Activated naive CD4-positive, alpha-beta T cell treated with anti-CD3 and anti-CD28 coated beads, Interleukin-2, amount 50 U/mL, for 16 hours (primary cell): ENCODE measurements at places on chromosomes 11 and 22.

DNA sequence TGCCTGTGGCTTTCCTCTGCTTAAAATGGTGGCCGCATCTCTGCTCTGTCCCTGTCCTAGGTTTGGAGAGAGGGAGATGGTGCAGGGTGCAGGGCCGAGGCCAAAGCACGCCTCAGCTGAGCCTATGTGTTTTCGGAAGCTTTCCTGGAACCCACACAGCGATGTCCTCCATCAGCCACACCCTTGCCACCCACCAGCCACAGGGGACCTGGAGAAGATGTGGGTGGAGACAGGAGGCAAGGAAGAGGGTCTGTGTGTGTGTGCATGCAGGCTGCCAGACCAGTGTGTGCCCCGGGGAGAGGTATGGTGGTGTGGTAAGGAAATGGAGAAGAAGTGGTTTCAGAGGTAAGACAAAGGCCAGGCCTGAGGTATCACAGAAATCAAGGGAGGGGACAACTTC is 155.7 kb downstream of the TBC1D22A start:
- no peak for DNase-seq

DNA sequence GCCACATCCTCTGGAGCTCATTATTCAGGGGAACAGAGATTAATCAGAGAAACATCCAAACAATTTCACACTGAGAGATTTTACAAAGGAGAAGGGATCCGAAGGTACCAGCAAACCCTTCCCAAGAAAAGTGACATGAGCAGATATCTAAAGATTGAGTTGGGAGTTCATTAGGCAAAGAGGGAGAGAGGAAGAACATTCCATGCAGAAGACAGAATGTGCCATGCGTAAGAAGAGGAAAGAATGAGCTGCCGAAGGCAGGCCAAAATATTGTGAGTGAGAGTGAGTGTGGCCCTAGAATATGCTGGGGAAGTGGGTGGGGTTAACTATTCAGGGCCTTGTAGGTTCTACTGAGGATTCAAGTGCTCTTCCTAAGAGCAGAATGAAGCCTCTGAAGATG is 50.0 kb upstream of the LYVE1 start:
- DNase-seq, result no peak

DNA sequence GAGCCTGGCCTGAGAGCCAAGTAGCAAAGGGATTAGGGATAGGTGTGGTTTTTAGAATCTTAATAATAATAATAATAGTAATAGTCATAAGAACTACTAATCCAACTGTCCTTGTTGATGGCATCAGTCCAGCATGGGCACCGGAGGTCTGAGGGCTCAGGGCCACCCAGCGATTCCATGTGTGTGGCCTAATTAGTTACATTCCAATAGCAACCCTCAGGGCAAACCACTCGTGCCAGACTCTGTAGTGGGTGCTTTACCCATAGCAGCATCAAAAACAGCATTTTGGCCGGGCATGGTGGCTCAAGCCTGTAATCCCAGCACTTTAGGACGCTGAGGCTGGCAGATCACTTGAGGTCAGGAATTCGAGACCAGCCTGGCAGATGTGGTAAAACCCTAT is 19.0 kb upstream of the MYH9 start:
- no peak for DNase-seq

GRCh38 chr11:104169091-104169490 is 5.1 kb upstream of the PDGFD start:
- DNase-seq, result no peak

DNA sequence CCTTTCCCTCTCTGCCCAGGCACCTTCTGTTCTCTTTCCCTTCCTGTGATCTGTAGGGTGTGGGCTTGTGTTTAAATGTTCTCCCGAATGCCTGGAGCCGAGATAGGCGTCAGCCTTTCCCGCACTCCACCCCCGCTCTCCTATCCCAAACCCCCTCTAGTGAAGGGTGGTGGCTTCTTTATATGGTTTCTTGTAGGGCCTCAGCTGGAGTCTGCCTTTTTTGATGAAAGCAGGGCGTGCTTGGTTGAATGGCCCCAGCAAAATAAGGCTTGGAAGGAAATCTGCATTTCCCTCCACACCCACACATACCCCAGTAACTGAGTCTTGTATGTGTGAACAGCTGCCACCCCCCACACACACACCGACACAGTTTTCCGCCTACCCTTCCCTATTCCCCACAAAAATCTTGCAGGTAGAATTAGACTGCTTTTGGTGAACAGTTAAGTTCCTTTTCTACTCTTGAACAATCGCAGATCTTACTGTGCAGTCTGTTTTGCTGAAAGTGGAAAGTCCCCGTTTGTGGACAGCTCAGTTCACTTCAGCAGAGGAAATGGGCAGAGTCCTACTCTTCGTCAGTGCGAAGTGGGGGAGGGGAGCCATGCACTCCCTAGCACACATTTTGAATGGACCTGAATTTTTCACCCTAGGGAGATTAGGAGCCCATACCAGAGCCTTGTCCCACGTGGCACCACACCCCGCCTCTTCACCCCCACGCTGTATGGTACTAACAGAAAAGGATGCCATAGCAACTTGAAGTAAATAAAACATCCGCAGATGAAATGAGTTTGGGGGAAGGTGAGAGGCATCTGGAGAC is 25.5 kb upstream of the GRK2 start:
- peak; percentile 80 for DNase-seq

DNA sequence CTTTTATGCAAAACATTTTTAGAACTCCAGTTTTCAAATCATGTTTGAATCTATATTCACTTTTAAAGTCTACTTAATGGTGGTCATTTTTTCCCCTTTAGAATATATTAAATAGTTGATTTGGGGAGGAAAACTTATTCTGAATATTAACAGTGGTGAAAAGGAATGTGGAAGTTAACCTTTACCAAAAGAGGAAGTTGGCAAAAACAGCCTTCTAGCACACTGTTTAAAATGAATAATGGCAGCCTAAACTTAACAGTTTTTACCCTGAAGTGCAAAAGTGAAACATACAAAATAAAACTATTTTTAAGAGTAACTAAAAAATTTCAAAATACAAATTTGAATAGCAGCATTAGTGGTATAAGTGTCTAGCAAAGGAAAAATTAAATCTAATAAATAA is 86.4 kb downstream of the GRK3 start:
- no peak for DNase-seq

DNA sequence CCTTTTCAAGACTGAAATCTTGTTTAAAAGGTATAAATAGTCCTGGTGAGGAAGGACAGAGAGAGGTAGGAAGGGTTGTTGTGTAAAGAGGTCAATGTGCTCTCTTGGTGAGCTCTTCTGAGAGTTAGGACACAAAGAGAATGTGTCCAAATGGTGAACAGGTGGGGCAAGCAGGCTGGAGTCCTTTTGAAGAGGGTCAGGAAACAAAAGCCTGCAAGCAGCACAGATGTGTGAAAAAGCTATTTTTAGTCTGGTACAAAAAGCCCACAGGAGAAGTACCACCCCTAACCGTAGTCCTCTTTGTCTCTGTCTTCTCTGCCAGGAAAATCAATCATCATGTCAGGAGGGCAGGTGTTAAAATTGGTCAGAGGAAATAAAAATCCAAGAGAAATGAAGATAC is 54.4 kb upstream of the SYN3 start:
- no peak for DNase-seq

GRCh38 chr11:2701230-2701629 is 1.4 kb upstream of the KCNQ1OT1 start:
- peak; percentile 4 for DNase-seq

DNA sequence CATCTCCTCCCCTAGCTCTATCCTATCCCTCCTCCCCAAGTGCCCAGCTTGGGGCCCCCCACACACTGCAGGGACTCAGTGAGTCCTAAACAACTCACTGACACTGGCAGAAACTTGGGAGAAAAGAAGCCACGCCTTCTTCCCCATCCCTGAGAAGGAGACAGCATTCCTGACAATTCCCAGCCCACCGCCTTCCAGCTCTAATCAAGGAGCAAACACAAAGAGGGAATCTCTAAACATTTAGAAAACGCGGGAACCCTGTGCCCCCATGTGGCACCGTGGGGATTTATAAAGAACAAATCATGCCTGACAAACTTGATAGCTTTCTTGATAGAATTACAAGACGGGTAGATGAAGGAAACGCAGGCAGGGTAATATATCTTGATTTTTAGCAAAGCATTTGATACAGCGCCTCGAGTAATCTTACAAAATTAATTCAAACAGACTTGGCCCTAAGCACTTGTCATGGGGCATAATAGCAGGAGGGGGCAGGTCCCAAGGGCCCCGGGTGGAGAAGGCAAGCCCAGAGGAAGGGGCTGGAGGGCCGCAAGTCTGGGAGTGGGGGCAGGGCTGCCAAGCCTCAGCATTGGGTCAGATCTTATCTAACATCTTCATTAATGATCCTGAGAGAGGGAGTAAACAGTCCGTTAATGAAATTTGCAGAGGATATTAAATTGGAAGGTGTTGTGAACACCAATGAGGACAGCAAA is 4.5 kb downstream of the CHST1 start:
- DNase-seq, result no peak

- DNase-seq, result no peak
These were observed 40.6 kb upstream of the ARL14EP start for GRCh38 chr11:30282289-30282631.

DNA sequence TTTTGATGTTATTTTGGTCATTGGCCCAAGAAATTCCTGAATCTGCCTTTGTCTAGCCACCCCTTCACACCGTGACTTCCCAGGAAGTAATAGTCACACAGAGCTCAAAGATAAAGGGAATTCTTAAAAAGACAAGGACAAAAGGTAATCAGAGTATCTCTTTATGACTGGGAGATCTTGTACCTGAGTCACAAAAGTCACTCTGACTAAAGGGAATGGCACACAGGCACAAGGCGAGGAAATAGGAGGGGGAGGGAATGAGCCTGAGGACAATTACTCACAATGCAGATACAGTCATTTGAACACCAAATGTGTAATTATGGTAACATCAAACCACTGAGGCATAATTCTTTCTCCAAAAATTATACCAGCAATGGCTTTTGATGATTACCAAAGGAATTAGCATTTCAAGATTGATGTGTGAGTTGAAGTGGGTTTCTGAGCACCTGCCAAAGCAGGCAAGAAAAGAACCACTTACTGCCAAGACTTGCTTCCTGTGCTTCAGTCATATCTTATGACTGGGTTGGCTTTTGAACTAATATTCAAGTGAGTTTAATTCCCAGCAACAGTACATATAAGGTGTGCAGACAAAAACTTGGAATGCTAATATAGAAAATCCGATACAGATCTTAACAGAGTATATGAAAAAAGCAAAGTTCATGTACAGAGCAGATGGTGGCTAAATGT is 856.4 kb downstream of the LRRC4C start:
- DNase-seq, result no peak

DNA sequence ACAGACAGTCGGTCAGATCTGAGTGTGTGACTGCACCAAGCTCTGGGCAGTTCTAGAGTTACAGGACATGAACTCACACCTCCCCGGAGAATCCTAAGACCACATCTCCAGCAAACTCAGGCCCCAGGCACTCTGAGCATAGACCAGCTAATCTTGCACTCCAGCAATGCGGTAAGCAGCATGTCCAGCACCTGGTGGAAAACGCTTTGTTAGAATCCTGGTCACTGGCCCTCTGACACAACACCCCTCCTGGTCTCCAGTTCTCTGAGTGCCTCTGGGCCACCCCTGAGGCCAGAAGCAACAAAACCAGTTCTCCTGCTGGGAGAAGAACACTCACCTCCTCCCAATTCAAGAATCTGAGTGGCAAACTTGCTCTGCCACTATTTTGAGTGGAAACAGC is 82.7 kb upstream of the TMEM45B start:
- DNase-seq, result no peak

DNA sequence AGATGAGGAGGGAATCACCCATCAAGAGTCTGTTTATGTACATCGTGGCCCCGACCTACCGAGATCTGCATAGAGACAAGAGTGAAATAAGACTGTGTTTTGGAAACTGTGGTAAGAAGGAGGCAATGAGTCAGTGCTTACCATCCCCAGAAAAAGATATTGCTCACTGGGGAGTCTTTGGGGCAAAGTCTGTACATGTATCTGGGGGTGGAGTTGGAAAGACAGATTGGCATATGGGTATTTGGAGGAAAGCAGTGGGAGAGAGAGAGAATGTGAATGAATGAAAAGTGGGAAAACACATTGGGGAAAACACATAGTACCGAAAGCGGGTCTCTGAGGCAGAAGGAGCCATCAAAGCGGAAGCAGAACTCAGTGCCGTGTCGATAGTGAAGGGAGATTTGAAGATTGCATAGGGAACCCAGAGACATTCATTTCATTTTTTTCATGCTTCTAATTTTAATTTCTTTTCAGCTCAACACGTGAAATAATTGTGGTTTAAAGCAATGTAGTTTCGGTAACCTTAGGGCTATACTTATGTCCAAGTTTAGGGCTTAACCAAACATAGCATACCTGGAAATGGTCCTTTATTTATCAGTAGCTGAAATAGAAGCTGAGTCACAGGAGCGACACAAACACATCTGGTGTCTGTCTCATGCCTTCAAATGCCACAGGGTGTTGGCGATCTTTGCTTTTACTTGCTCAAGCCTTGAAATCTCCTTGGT is 98.6 kb upstream of the CD44 start:
- DNase-seq, result peak; percentile 67

DNA sequence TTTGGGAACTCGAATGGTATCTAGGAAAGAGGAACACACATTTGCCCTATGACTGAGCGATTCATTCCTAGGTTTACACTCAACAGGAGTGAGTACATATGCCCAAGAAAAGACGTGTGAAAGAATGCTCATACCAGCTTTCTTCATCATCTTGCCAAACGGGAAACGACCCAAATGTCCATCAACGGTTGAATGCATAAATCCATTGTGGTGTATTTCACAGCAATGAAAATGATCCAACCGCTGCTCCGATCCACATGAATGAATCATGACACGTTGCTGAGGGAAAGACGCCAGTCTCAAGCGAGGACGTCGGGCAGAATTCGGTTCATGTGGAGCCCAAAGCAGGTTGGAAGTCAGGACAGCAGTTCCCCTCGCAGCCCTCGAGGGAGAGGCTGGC is 71.5 kb downstream of the CYTH4 start:
- no peak for DNase-seq

DNA sequence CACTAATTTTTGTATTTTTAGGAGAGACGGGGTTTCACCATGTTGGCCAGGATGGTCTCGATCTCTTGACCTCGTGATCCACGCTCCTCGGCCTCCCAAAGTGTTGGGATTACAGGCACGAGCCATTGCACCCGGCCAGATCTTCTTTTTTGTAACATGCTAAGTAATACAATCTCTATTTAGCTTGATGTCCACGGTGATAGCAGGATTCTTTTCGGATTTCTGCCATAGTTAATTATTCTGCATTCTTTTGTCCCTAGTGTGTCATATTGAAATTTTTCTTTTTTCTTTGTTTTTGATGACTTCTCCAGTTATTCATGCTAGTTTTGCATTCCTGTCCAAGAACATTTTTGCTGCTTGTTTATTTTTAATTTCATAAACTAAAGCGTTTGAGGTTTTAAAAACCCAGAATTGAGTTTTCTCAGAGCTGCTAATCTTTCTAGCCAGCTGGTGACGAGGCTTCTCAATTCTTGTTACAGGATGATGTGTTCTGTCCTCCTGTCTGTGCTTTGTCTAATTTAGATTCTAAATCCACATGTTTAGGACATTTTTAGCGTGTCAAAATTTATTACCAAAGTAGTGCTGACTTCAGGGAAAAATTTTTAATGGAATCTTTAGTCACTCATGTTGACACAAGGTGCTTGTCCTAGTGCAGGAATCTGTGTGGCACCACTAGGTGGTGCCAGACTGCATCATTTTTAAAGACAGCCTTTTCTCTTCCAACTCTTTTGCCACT is 21.8 kb downstream of the NF2 start:
- DNase-seq, result peak; percentile 35
